Amniotic epithelial cell (primary cell): ENCODE measurements at places on chromosomes 16 and 17.

- no peak for DNase-seq
Observed at GRCh38 chr17:12342161-12342560, 321.5 kb downstream of the MAP2K4 start.

DNA sequence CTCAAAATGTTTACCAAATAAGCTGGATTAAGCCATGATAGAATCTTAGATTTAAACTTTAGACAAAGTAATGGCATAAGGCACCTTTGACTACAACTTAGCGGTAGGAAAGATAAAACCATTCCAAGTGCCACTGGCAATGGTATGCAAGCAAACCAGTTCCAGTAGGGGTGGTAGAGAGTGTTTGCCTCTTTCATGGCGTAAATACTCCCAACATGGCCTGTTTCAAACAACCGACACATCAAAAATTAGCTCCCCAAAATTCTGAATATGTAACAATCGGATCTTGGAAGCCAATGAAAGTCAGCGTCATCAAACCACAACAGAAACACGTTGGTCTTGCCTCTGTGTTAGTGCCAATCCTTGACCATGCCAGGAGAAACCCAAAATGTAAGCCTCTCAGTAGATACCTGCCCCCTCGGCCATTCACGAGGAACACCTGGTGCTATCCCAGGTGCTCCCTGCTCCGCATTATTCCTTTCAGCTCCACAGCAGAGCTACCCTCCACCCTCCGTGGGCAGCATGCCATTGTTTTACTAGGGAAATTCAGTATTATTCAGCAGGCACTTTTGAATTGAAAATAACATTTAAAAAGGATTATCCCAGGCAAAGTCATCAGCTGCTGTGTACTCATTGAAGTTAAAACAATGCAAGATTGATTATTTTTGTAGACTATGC, 307.8 kb upstream of the CDH11 start:
- no peak for DNase-seq

- no peak for DNase-seq
Observed at GRCh38 chr17:58648236-58648635, 43.6 kb downstream of the TEX14 start.

DNA sequence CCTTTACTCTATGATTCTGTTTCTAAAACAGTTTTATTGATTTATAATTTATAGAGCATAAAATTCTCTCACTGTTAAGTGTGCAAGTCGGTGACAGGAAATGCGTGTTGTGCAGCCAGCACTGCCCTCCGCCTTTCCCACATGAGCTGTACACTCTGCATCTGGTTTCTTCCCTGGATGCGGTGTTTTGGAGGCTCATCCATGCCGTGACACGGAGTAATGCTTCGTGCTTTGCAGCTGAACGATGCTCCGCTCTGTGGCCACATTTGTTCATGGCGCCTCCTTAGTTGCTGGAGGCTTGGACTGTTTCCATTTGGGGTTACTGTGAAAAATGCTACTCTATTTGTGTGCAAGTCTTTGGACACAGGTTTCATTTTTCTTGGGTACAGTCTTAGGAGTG, 7.2 kb upstream of the IGFALS start:
- DNase-seq: no peak

- no peak for DNase-seq
Observed at GRCh38 chr17:2178798-2179501, 124.0 kb downstream of the HIC1 start.

GRCh38 chr17:54028986-54029580, 206.4 kb downstream of the KIF2B start:
- no peak for DNase-seq

- no peak for DNase-seq
Observed at GRCh38 chr16:10388988-10389387, 3.1 kb downstream of the ATF7IP2 start.

GRCh38 chr17:76793775-76794174, 55.9 kb downstream of the MFSD11 start:
- DNase-seq: peak; percentile 30

GRCh38 chr17:82536512-82537201, 17.1 kb downstream of the FOXK2 start:
- DNase-seq: peak; percentile 37

DNA sequence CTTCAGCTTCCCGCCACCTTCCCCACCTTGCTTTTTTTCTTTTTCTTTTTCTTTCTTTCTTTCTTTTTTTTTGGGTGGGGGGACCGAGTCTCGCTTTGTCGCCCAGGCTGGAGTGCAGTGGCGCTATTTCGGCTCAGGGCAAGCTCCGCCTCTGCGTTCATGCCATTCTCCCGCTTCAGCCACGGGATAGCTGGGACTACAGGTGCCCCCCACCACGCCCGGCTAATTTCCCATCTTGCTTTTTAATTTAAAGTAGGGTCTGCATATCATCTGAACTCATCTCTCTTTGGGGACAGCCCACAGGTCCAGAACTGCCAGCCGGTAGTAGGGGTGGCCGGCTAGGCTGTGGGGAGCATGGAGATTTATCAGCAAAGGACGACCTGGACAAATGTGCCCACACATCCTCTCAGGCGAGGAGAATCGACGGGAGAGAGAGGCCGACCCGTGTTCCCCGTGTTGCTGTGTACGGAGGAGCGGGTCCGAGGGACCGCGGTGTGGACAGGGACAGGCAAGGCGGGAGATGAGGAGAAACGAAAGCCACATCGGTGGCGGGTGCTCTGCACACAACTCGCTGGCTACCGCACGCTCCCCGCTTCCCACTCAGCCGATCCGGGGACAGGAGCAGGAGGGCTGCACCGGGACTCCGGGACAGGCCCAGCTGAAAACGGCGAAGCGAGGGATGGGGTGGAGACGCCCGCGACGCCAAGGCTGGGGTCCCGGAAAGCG, 2.4 kb downstream of the MT1M start:
- no peak for DNase-seq

DNA sequence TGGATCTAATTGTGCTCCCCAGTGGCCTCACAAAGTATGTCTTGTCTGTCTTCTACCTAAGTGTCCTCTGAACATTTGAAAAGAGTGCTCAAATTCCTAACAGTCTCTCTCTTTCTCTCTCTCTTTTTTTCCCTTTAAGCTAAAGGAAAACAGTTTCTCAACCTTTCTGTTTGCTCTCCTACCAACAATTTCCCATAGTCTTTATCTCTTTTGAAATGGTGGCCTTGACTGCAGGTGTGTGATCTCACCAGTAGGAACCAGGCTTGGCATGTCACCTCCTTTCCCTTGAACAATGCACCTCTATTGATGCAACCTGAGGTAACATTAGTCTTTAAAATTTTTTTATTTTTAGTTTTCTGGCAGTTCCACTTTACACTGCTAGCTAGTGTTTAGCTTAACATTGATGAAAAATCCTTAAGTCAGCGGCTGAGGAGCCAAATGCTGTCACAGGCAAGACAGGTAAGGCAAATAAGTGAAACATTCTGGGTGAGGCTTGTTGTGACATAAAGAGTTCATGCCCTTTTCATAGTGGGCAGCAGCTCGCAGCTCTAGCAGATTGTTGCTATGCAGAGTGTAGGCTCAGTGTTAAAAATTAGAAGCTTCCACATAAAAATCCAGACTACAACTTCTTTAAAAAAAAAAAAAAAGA, 273.4 kb downstream of the HAPSTR1 start:
- no peak for DNase-seq

- no peak for DNase-seq
Observed at GRCh38 chr17:8941980-8942622, 23.4 kb downstream of the PIK3R5 start.

- DNase-seq: no peak
Observed at GRCh38 chr17:2708585-2709182, 2.9 kb downstream of the CLUH start.

DNA sequence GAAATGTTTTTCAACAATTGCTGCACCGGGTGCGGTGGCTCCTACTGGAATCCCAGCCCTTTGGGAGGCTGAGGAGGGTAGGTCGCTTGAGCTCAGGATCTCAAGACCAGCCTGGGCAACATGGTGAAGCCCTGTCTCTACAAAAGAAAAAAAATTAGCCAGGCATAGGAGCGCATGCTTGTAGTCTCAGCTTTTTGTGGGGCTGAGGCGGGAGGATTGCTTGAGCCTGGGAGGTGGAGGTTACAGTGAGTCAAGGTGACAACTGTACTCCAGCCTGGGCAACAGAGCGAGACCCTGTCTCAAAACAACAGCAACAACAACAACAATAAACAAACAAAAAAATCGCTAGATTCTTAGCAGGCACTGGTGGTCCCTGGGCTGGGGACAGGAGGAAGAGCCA, 28.5 kb downstream of the IL21R start:
- no peak for DNase-seq

GRCh38 chr16:77955127-77955526, 67.2 kb upstream of the CLEC3A start:
- no peak for DNase-seq

DNA sequence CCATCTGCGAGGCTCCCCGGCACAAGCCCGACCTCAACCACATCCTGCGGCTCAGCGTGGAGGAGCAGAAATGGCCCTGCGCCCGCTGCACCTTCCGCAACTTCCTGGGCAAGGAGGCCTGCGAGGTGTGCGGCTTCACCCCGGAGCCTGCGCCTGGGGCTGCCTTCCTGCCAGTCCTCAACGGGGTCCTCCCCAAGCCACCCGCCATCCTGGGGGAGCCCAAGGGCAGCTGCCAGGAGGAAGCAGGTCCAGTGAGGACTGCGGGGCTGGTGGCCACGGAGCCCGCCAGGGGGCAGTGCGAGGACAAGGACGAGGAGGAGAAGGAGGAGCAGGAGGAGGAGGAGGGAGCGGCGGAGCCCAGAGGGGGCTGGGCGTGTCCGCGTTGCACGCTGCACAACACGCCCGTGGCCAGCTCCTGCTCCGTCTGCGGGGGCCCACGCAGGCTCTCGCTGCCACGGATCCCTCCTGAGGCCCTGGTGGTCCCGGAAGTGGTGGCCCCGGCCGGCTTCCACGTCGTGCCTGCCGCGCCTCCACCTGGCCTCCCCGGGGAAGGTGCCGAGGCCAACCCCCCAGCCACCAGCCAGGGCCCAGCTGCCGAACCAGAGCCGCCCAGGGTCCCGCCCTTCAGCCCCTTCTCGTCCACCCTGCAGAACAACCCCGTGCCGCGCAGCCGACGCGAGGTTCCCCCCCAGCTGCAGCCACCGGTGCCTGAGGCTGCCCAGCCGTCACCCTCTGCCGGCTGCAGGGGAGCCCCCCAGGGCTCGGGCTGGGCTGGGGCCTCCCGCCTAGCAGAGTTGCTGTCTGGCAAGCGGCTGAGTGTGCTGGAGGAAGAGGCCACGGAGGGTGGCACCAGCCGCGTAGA, 13.1 kb upstream of the PRR35 start:
- DNase-seq: no peak

GRCh38 chr17:5378566-5379207, 40.8 kb downstream of the NUP88 start:
- DNase-seq: no peak

DNA sequence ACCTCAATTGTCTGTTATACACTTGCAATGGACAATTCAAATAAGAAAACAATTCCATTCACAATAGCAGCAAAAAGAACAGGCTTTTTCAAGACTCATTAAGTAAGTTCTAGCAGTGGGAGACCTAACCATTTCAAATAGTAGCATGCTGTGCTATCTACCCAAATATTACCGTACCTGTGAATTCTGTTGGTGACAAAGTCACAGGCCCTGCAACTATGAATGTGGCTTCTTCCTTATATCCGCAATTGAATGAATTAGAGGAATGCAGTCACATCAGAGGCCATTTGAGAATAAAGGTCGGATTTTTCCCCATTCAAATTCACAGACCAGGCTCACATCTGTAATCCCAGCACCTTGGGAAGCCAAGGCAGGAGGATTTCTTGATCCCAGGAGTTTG, 800 bp upstream of the NME4 start:
- no peak for DNase-seq

DNA sequence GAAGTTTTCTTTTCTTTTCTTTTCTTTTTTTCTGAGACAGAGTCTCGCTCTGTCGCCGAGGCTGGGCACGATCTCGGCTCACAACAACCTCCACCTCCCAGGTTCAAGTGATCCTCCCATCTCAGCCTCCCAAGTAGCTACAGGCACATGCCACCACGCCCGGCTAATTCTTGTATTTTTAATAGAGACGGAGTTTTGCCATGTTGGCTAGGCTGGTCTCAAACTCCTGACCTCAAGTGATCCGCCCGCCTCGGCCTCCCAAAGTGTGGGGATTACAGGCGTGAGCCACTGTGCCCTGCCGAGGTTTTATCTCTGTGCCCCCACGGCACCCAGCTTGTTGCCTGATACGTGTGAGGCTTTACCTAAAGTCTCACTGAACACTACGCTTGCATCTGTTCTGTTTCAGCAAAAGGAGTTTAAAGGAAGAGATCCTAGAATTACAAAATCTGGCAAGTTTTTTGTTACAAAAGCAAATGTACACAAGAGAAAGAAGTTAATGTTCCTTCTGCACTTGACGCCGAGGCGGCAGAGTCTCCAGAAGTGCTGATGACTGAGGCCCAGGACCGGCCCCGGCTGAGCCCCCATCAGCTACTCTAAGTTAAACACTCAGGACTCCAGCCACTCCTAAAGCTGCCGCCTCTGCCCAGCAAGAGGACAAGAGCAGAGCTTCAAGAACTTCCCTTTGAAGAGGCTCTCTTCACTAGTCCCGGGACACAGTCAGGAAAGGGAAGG, 9.2 kb downstream of the ABCA3 start:
- DNase-seq: no peak
